ENCODE measurements at places on chromosomes 2 and 18.

- no peak for DNase-seq
Observed at GRCh38 chr2:82789851-82790205, 1669.3 kb downstream of the SUCLG1 start.

- DNase-seq, result no peak
Observed at GRCh38 chr2:216335252-216335651, 37.0 kb downstream of the MARCHF4 start.

DNA sequence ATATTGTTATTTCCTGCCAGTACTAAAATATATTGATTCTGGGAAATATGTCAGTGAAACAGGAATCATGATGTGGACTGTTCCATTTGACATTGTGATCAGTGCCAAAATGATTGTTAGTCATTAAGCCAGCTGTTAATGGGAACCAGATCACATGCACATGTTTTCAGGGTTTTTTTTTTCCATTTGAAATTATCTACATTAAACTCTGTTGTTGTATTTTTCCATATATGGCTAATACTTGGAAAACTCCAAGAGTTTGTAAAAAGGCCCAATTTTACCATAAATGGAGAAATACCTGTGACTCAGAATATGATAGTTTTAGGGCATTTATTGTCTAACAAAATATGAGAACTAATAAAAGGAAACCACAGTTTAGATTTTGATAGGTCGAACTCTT lies 13.4 kb downstream of the ITGAV start:
- DNase-seq, result no peak

DNA sequence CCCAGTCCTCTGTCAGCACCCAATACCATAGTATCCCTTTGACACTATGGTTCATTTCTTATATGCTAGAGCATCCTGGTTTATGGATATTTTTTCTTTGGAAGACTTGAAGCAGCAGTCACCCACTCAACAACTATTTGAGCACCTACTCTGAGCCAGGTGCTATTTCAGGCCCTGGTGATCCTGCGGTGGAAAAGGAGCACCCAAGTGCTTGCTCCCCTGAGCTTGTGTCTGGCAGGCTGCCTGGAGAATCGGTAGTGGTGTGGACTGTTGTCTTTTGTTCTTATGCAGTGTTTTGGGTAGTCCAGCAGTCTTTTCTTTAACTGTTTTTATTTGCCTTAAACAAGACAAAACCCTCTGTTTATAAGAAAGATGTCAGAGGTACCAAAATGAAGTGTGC lies 28.9 kb downstream of the NCK2 start:
- no peak for DNase-seq

GRCh38 chr2:69375494-69376353 lies 11.3 kb downstream of the GFPT1 start:
- no peak for DNase-seq

- no peak for DNase-seq
Observed at GRCh38 chr18:26764586-26764985, 100.9 kb downstream of the AQP4 start.
